ENCODE measurements at places on chromosomes 7 and 10.

GRCh38 chr10:23408330-23408976, 30.4 kb upstream of the OTUD1 start:
- no peak for DNase-seq

DNA sequence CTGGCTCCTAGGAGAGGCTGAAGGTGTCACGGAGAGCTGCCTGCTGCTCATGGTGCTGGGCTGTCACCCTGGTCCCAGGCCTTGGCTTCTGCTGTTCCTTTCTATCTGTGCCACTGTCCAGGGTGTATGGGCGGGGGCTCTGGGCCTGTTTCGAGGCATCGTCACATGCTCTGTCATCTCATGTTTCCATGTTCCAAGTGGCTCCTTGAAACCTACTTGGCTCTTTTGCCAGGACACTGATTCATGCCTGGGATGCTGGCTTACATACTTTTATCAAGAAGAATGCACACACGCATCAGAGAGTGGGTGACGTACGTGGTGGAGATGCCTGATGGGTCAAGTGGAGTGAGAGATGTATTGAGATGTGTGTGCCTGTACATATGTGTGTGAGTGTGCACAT, 50.9 kb downstream of the ADCY1 start:
- DNase-seq = no peak

DNA sequence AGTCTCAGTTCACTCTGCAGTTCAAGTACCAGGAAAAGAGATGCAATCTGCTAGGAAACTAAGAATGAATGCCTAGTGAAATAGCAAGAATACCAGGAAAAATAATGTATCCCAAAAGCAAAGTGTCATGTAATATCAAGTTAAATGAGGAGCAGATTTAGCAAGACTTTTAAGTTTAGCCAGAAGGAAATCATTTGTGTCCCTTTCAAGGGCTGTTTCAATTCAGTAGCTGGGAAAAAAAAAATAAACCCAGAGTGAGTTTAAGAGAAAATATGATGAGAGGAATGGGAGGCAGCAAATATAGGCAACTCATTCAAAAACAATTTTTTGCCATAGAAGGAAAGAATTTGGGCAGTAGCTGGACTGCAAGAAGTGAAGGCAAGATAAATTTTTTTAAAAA, 135.8 kb downstream of the DGKB start:
- DNase-seq = no peak

DNA sequence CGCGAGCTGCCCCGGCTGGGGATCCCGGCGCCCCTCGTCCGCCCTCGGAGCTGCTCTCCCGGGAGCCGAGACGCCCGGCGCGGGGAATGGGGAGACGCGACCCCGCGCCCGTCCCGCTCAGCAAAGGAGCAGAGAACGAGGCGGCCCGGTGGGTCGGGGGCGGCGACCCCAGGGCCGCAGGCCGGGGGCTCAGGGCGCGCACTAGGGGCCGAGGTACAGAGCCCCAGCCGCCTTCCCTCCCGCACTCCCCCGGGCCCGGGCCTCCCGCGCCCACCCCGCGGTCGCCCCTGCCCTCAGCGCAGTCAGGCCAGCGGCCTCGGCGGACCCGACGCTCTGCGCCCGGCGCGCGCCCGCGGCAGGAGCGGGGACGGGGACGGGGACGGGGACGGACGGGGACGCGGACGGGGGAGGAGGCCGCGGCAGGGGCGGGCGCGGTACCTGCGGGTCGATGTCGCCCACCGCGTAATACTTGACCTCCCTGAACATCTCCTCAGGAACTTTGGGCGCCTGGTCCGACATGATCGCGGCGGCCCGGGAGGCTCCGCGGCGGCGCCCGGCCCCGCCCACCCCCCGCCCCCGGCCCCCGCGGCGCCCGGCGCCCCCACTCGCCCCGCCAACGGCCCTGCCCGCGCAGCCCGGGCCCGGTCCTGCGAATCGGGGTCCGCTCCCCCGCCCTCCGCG, 373 bp downstream of the PAXIP1 start:
- no peak for DNase-seq

- no peak for DNase-seq
These were observed 27.1 kb downstream of the BMS1 start for GRCh38 chr10:42809676-42810075.

DNA sequence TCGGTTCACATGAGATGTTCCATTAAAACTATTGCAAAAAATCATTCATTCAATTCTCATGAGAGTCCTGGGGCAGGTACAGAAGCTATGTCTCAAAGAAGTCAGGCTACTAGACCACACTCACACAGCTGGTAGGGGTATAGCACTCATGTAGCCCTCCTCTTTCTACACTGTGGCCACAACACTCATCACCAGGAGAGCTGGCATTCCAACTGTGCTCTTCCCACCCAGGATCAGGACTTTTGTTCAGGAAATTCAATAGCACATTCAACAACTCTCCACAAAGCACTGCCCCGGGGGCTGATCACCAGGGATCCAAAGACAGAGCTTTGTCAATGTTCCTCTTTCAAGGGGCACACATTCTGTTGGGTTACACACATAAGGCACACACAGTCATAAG, 31.0 kb upstream of the C10orf90 start:
- no peak for DNase-seq

- DNase-seq = no peak
These were observed 929 bp upstream of the IRF5 start for GRCh38 chr7:128936798-128937197.

GRCh38 chr7:115329006-115329405, 407.1 kb downstream of the MDFIC start:
- DNase-seq = no peak

DNA sequence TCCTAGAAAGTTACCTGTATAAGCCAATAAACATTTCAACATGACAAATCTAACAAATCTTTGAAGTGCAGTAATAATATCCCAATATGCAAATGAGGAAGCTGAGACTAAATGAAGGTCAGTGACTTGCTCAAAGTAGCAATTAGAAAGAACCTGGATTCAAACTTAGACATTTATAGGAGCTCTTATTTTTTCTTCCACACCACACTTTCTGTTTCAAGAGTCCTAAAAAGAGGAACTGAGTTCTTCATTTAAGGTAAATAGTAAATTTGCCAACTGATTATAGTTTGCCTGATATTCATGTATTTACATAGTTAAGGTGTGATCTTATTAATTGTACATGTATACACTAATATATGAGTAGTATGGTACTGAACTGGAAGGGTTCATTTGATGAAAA, 44.0 kb downstream of the KLHDC10 start:
- no peak for DNase-seq

- no peak for DNase-seq
These were observed 101.5 kb upstream of the PDCD4 start for GRCh38 chr10:110770243-110770642.

- DNase-seq = no peak
These were observed 249.5 kb upstream of the SORCS1 start for GRCh38 chr10:107413971-107414370.

DNA sequence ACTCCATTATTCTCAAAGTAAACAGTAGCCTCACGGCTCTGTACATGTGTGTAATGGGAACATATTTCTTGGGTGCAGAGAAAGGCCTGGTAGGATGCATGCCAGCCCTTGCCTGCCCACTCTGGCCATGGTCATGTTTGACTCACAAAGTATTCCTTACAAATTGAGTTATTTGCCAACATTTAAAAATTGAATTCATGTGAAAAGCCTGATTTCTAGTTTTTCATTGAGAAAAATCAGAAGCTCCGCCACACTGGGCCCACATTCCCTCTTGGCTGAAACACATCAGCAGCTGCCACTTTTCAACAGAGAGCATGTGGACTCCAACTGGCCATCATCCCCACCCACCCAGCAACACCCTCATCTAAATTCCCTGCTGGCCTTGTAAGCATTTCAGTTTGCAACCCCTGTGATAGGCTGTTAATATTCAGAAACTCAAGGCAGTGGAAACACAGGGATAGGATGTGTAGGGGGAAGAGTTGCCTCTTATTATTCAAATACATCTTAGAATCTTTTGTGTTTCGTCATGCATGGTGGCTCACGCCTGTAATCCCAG, 40.9 kb downstream of the CDH23 start:
- no peak for DNase-seq

DNA sequence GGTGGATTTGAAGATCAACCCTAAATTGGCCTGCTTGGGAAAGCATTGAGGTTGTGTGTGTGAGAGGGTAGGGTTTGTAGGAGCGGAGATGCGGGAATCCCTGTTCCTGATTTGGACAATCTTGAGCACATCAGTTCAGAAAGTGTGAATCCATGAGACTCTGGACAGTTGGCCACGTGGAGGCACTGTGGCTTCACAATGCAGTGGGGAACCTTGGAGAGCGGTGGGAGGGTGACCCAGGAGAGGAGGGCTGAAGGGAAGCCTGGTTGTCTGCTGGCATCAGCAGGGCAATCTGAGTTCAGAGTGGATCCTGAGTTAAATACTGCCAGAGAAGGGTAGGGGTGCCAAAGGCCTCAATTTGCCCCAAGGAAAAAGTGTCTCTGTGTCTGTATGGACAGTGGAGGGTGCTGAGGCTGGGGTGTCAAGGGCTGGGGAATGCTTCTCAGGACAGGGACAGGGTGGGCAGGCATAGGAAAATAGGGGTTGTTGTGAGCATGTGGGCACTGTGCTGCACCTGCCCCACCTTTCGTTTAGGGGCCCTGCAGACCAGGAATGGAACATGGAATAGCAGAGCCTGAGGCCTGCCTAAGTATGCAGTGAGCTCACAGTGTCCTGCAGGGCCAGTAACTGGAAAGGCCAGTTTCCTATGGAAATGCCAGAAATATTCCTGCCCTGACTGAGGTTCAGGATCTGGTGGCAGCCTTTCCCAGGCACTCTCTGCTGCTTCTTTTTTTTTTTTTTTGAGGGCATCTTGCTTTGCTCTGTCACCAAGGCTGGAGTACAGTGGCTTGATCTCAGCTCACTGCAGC, 162.9 kb upstream of the PRSS58 start:
- no peak for DNase-seq

- DNase-seq = no peak
These were observed 12.2 kb downstream of the PDCD4 start for GRCh38 chr10:110883924-110884323.

DNA sequence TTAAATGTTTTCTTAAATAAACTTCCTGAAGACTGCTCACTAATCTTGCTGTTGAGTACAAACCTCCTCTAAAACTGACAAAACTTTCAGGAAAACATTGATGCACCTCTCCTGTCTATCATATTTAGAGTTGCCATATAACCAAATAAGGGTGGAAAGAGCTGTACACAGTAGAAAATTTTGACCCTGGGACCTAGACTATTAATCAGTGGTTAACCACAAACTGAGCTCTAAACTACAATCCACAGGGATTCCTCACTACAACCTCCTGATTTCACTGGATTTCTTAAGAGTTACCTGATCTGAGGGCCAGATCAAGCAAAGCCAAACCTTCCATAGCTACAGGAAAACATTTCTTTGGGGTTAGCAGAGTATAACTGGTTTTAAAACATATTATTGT, 39.9 kb upstream of the WNT16 start:
- no peak for DNase-seq

- no peak for DNase-seq
These were observed 371.8 kb downstream of the MDFIC start for GRCh38 chr7:115293628-115294240.

DNA sequence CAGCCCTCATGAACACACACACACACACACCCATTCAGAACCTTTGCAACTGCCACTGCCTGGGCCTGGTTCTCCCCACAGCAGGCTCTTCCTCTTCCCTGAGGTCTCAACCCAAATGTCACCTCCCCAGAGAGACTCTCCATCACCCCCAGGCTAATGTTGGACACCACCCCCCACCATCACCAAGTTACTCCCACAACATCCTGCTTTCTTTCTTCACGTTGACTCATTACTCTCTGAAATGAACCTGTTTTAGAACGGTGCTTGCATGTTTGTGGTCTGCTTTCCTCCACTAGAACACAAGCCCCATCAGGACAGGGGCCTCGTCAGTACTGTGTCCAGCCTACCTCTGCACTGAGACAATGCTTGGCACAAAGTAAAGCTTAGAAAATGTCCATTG, 16.0 kb downstream of the AFAP1L2 start:
- DNase-seq = no peak

DNA sequence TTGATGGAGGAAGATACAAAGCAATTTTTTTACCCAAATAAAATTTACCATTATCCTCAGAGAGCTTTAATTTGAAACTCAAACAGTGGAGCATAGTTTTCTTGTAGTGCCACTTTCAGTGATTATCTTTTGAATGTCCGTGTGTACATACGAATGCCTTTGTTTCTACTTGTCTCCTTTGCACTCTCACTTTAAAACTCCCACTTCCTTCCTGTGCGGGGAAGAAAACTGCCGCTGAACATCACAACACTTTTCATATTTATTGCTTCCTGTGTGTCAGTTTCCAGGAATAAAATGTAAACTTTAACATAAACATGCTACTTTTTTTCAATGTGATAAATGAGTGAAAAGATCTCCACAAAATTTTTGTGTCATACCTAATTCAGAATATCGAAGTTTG, 102.4 kb downstream of the SEMA3A start:
- no peak for DNase-seq

GRCh38 chr7:38178695-38179344, 775 bp downstream of the STARD3NL start:
- no peak for DNase-seq

- no peak for DNase-seq
These were observed 155.3 kb upstream of the FRMD4A start for GRCh38 chr10:14485986-14486385.

- no peak for DNase-seq
These were observed 228.1 kb downstream of the NEBL start for GRCh38 chr10:20668985-20669384.

DNA sequence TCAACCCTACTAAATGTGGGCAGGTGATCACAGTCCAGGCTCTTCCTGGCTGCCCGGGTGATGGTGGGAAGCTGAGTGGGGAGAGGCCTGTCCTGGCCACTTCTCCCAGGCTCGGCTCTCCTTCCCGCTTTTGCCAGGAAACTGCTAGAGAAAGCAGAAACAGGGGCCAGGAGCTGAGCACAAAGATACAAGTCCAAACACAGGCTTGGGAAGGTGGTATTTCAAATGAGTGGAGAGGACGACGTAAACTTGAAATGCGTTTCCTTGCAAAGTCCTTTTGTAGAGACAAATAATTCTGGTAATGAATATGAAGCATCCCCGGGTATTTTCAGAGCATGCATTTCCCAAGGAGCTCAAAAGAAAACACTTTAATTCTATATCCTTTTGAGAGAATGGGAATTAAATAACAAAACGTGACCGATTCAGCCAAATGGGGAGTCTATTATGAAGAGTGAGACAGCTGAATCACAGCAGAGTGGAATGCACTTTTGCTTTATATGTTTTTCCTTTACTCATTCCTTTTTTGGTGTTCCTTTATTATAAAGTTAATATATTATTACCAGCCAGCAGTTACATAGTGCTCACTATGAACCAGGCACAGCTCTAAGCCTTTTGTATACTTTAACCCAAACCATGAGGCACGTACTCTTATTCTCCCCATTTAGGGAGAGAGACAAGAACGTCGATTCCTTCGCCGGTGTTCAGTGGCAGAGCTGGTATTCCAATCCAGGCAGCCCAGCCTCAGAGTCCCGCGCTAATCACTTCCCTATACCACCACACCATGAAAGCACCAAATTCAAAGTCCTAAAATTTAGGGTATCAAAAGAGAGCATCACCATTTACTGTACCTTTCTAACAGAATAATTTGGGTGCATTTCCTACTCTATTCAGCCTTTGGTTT, 218.2 kb upstream of the KLF14 start:
- DNase-seq = no peak

- DNase-seq = no peak
These were observed 108.9 kb downstream of the ORC5 start for GRCh38 chr7:104098890-104099289.
